Adipocyte (in vitro differentiated cells): ENCODE measurements at places on chromosomes 12 and 14.

DNA sequence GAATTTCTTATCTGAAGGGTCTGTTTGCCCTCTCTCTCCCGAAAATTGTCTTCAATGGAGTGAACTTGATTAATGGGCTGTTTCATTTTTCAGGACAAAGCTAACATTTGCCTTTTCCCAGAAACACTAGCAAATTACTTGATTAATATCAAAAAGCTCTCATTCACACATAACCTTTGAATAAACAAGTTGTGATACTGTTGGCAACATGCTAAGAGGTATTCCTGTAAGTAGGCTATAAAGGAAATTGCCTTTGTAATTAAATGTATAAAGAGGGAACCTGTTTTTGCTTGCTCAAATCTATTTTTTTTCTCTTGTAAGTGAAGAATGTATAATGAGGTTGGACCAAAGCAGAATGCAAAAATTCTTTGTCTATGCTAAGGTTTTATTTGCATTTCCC is 457.2 kb downstream of the TMTC2 start:
- DNase-seq = no peak

DNA sequence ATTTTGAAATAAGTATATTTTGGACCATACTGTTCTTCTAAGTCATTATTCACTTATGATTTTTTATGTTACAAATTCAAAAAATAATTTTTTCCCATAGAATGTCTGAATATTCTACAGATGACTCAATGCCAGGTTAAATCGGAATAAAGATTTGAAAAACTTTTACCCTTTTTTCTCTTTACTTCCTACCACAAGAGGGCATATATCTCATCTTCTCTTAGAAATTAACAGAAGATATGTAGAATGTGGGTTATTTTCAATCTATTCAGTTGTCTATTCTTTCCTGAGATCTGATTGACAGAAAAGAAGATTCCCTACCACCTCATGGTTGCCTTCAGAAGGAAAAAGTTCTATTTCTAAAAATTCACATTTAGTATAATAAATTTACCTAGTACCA is 53.0 kb upstream of the KITLG start:
- peak; percentile 56 for DNase-seq

- peak; percentile 42 for DNase-seq
Measured at GRCh38 chr12:117100251-117100650, 1.0 kb upstream of the TESC start.

DNA sequence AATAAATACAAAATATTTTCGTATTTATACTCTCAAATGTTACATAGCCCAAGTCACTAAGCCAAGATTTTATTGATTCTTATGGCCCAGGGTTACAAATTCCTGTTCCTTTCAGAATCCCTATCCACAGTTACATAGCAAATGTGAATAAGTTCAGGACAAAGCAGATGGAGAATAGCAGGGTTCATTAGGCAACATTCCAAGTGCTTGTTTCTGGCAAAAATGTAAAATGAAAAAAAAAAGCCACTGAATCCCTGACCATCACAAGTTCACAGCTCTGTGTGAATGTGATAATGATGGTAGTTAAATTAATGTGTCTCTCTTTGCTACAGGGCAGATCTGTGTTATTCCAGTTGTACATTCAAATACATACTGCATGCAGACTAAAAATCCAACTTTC is 74.6 kb downstream of the KCNC2 start:
- DNase-seq = no peak

DNA sequence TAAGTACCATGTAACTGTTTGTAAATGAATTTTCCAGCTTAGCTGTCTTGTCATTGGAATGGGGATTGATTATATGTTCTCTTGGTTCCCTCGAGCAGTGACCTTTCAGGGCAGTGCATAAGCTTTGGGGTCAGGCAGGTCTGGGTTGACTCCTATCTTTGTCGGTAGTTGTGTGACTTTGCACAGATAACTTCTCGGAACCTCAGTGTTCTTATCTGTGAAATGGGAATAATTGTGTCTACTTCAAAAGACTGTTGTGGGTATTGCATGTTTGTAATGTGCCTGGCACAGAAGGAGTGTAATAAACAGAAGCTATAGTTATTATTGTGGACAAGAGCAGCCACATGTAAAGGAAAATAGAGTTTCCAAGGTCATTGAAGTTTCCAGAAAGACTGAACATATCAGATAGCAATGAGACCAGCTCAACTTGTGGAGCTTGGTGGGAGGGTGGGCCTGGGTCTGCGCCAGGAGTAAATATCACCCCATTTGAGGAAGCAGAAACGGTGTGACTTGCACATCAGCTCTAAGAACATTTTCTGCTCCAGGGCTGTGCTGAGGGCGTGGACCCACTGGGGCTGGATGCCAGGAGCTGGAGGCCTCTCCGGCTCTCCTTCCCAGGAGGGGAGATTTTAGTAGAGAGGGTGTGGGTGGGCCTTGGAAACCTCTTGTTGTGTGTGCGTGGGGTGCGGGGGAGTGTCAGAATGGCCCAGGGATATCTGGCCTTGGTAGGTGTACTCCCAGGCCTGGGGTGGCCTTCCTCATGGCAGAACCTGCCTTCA is 19.7 kb downstream of the FOS start:
- peak; percentile 60 for DNase-seq

DNA sequence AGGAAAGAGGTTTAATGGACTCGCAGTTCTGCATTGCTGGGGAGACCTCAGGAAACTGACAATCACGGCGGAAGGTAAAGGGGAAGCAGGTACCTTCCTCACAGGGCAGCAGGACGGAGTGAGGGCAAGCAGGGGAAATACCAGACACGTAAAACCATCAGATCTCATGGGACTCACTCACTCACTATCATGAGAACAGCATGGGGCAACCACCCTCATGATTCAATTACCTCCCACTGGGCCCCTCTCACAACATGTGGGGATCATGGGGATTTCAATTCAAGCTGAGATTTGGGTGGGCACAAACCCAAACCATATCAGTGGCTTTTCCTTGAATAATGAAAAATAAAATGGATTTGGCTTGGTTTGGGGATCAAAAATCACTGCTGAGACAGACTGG is 380.5 kb downstream of the VRK1 start:
- no peak for DNase-seq

DNA sequence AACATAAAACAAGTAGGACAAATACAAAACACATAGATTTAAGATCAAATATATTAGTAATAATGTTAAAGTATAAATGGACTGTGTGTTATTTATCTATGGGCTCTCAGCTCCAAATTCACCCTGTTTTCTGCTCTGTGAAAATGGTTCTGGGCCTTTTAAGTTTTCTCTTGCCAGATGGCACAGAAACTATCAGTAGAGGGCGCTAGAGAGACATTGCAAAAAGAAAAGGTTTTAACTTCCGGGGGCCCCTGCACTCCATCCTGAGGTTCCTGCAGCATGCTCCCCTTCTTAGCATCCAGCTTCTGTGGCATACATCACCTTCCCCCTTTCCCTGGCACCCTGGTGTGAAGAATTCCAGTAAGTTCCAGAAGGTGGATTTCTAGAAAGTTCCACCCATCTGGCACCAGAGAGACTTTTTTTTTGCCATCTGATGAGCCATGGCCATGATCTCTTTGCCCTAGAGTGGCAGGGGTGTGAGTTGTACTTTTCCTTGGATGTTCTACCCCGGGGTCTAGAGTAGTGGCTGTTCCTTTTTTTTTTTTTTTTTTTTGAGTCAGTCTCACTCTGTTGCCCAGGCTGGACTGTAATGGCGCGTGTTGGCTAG is 29.3 kb downstream of the ZCRB1 start:
- DNase-seq = peak; percentile 9
